ENCODE measurements at places on chromosomes 6 and 20. TPM values are rescaled to one million over a fixed set of nuclear protein-coding genes. Genes with fewer than 3 reads are reported as not detected.
A peak's percentile ranks its signal among the peaks of the same experiment; 100 is the strongest.

DNA sequence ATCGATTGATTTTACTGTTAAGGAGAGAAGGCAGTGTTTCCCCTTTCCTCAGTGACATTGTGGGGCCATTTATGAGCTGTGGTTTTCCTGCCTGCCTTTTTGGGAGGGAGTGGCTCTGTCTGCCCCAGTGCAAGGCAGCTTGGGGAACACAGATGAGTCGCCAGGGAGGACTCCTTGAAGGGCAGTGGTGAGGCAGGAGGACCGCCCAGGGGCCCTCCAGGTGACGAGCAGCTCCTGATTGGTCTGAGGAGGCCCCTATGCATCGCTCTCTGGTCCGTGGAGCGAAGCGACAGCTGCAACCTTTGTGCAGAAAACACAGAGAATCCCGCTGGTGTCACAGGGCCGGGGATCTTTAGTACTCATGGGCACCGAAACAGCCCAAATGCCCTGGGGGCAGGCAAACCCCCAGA is 100.3 kb downstream of the TMEM242 start:
- no peak for DNase-seq

DNA sequence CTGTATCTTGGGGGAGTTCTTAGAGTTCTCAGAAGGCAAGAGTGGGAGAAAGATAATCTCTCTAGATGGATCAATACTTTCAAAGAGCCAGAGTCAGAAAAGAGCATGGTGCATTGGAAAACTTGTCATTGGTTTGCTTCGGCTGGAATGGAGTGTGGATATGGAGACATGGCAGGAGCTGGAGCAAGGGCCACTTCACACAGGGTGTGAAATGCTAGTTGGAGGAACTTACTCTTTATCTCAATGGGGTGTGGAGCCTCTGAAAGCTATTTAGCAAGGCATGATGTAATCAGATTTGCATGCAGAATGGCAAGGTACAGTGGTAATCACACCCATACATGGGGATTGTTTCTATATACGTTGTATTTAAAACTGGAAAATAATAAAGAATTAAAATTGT is 31.5 kb upstream of the PAQR8 start:
- DNase-seq = no peak

DNA sequence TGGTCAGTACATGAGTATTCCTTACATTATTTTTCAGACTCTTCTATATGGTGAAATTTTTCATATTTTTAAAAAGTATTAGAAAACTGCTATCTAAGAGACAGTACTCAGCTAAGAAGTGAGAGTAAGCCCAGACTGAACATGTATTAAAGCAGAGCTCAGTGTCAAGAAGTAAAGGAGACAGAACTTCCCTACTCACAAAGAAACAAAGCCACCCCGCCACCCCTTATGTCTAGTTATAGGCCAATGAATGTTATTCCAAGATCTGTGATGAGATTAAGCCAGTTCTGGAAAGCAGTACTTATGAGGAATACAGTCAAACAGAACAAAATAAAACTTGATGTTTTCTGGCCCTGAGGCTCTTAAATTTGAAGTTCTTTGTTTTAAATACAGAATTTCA is 114.5 kb downstream of the RNGTT start:
- DNase-seq = no peak

Gene TBXT
- not detected for polyA plus RNA-seq

Gene ANKRD6
- polyA plus RNA-seq = 6.7 TPM

GRCh38 chr20:17910828-17911294 is 57.7 kb downstream of the SNX5 start:
- no peak for DNase-seq

- peak; percentile 53 for DNase-seq
Measured at GRCh38 chr6:39430871-39431523, 108.5 kb upstream of the KCNK16 start.

GRCh38 chr6:106579281-106579680 is 50.0 kb downstream of the RTN4IP1 start:
- no peak for DNase-seq

DNA sequence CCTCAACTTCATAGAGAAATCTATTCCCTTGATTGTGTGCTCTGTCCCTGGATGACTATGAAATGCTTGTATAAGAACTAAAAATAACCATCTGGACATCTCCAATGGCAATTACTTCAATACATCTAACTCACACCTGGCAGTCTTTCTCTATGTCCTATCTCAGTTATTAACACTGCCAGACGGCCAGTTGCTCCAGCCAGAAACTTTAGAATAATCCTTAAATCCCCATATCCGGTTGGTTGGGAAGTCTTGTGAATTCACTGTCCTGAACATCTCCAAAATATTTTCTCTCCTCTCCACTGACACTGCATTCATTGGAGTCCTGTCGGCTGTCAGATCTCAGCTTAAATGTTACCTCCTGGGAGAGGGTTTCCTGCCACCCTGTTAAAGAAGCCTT is 12.2 kb upstream of the LAMA2 start:
- DNase-seq = no peak

Gene SYNDIG1
- 34.8 TPM for polyA plus RNA-seq

- DNase-seq = no peak
Measured at GRCh38 chr6:16659466-16660156, 101.6 kb downstream of the ATXN1 start.

DNA sequence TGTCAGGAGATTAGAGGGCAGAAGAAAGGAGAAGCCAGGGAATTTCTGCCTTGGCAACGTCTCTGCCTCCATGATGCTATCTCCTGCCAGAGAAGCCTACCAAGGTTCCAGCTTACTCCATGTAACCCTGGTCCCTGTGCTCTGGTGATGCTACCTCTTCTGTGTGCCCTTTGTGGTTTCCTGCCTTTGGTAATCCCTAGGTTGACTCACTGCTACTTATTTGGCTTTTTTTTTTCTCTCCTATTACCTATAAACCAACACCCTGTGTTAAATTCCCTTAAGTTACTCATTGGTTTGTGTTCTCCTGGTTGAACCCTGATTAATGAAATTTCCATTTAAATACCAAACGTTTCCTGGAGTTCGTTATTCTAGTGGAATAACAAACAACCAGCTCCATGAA is 527.8 kb upstream of the FLRT3 start:
- no peak for DNase-seq

DNA sequence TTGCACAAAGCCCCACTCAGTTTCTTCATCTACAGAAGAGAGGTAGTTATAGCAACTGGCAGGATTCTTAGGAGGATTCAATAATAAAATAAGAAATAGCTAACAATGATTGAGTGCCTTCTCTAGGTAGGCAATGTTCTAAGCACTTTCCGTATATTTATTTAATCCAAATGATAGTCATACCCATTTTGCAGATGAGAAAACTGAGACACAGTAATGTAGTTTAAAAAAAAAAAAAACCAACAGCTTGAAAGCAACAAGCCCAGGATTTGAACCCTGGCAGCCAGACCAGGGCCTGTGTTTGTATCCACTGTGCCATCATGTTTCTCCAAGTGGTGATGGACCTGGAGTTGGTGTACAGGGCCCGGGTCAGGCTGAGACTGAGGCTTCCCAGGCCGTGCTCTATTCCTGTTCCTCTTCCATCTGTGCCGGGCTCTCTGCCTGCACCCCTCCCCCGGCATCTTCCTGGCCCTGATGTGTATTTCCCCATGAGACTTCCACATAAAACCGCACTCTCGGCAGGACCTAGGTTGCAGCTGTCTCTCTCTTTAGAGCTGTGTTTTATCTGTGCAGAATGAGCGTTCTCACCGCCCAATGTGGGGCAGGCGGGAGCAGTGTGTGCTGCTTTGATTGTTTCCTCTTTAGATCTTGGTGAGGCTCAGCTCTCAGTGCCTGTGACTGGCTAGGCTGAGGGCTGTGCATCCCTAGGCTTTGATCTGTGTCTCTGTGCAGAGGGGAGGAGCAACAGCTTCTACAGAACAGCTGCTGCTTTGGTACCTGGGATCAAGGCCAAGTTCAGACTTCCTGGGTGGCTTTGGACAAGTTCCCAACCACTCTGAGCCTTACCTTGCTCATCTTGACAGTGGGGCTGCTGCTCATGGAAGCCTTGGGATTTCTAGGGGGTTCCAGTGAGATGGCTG is 49.5 kb downstream of the TOX2 start:
- peak; percentile 20 for DNase-seq

DNA sequence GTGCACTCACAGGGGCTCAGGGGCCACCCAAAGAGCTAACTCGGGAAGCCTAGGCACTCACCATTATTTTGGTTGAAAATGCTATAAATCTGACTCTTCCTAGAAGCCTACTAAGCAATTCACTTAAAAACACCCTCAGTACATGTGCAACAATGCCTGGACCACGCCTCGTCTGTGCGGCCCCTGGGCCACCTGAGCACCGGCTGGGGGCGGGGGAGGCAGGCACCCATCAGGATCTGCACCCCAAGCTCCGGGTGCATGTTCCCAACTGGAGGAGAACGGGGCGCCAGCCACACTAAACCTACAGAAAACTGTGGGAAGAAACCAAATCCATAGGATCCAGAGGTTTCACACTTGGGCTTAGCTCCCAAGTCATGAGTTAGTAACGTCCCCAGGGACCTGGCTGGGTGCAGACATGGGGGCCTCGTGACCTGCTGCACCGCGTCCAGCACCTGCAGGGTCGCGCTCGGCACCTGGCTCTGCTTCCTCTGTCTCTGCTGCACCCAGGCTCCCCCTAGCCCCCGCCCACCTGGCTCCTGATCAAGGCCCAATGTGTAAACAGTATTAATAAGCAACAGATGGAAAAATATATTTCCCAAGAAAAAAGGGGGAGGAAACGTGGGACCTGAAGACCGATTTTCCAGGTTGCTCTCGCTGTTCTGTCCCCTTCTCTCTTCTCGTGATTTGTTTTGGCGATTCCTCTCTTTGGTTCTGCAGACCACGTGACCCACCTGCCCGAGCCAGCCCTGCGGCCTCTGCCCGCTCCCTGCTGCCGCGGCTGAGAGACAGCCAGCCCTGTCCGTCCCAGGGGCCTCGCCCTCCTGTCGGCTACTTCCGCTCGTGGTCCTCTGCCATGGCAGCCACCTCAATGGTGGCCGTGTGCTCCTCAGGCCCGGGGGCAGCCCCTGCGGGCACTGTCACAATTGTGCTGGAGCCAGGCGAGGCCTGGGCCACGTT is 15.5 kb upstream of the HELZ2 start:
- no peak for DNase-seq

- no peak for DNase-seq
Measured at GRCh38 chr6:113425977-113426660, 431.0 kb upstream of the MARCKS start.

DNA sequence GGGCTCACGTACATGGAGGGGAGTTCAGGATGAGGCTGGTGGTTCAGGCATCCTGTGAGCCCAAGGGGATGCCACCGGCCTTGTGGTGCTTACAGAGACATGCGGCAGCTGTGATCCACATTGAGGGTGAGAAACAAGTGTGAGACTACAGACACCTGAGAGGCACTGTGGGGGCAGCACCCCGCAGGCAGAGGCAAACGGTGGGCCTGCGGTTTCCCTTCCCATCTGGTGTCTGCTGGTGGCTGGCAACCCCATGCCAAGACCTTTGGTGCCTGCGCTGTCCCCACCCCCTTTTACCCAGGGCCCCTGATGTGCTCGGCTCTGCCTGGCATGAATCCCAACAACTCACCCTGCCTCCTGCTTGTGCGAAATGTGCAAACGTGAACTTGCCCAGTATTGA is 42.0 kb downstream of the ERMARD start:
- no peak for DNase-seq

- no peak for DNase-seq
Measured at GRCh38 chr6:56040223-56040622, 164.8 kb upstream of the BMP5 start.

Gene GPX6
- not detected for polyA plus RNA-seq

DNA sequence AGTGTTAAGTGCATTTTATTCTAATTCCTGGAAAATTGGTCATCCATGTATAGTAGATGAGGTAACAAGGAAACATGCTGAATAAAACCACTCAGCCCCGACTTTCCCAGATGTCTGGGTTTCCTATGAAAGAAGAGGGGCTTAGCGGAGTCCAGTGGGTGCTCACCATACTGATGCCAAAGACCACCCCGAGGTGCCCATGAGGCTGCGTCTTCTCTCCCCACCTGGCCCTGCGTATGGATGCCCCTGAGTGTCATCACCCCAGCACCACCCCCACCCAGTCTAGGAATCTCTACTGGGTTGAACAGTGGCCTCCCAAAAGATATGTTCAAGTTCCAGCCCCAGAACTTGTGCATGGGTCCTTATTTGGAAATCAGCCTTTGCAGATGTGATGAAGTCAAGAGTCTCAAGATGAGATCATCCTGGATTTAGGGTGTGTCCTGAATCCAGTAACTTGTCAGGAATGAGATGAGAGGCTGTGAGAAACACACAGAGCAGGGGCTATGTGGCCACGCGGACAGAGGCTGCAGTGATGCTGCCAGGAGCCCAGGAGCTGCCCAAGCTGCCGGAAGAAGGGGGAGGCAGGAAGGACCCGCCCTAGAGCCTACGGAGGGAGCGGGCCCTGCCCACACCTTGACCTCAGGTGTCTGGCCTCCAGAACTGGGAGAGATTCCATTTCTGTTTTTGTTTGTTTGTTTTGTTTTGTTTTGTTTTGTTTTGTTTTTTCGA is 124.6 kb upstream of the CDH4 start:
- no peak for DNase-seq

Gene PNPLA1
- polyA plus RNA-seq = not detected

DNA sequence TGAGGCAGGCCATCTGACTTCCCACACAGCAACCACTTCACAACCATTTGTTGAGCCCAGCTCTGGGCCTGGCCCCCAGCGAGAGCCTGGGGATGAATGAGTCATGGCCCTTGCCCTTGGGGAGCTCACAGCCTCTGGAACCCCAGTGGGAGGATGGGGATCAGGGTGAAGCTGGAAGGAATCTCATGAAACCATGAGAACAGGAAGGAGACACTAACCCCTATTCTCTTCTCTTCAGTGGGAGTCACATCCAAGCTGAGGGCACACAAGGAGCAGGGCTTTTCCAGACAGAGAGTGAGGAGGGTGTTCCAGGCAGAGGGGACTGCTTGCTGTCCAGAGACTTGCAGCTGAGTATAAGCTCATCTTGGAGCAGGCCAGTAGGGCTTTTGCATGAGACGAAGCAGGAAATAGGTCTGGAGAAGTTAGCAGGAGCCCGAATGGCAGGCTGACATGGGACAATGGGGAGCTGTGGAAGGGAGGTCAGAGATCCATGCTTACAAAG is 7.5 kb downstream of the FOXS1 start:
- peak; percentile 59 for DNase-seq

GRCh38 chr20:63114006-63114692 is 101.8 kb downstream of the YTHDF1 start:
- peak; percentile 11 for DNase-seq

DNA sequence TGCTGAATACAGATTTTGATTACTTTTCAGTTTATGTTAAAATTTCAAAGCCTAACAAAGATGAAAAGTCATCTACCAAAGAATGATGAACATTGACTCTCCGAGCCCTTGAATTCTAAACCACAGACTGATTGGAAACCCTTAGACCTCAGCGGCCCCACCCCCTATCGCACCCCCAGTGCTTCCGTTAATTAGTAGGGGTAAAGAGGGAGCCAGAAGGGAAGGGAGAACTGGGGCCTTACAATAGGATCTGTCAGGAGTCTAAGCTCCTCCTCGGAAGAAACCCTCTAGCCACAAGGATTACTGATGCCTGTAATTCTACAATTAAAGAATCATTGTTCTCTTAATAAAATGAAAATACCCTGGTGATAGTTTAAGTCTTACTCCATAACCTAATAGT is 79.7 kb upstream of the JARID2 start:
- no peak for DNase-seq

GRCh38 chr20:57987659-57988058 is 240.8 kb downstream of the ANKRD60 start:
- no peak for DNase-seq

- no peak for DNase-seq
Measured at GRCh38 chr20:16363506-16364319, 209.5 kb downstream of the KIF16B start.

- no peak for DNase-seq
Measured at GRCh38 chr6:47455533-47456209, 21.9 kb upstream of the CD2AP start.

Gene CAPN11
- 0.27 TPM for polyA plus RNA-seq

GRCh38 chr20:62697468-62697912 is 11.1 kb upstream of the NTSR1 start:
- DNase-seq = no peak
